ENCODE measurements at places on chromosomes 2 and 18.

DNA sequence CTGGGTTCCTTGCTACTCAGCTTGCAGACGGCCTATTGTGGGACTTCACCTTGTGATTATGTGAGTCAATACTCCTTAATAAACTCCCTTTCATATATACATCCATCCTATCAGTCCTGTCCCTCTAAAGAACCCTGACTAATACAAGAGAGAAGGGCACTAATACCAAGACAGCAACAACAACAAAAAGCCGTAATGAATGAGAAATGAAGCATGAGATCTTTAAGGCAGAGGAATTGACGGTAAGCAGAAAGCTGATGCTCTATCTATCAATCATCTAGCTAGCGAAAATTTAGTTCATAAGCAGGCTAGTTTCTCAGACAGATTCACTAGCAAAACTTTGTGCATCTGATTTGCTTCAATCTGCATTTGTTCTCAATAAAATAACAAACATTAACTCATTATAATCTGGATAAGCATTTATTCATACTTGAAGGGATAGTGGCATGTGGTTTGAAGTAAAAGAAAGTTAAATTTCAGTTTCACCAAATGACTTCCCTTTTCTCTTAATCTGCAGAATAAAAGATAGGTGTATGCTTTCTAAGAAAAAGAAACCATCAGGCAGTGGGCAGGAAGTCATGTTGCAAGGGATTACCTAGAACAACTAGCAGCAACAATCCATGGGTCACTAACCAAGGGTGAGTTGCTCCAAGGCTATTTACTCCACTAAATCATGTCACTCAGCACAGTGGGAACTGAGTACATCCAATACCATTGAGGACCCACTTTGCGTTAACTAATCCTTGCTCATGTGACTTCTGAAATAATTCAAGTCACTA lies 376.5 kb downstream of the TMEM182 start:
- DNase-seq: no peak

DNA sequence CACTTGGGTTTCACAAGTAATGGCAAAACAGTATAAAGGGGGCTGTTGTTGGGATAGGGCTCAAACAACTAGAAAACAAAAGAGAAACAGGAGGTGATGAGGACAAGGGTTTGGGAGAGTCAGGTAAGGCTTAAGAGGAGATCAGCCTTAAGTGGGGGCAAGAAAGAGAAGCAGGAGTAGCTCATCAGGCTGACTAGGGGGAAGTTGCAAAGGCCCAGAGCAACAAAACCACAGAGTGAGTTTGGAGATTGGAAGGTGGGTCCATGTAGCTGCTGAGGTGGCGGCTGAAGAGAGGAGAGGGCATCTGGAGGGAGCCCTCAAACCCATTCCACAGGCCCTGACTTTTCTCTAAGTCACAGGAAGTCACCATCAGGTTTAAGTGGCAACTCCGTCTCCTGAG lies 126.0 kb downstream of the MREG start:
- no peak for DNase-seq

DNA sequence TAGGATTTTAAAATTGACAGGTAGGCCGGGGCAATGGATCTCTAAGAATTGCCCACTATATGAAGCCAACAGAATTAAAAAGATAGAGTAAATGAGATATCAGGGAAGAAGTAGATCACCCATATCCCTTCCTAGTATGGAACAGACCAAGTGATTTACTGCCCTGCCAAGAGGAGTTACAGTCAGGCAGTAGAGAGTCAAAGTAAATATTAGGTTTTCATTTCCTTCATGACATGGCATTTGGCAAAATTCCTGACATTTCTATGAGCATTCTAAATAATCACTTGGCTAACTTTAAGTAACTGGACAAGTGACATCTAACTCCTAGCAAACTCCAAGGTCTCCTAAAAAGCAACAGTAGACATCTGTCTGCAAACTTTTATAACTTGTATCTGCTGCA lies 33.5 kb downstream of the GALNT5 start:
- DNase-seq: no peak

- DNase-seq: no peak
Observed at GRCh38 chr18:10370716-10371115, 83.7 kb upstream of the APCDD1 start.

GRCh38 chr2:51981783-51982182 lies 949.9 kb upstream of the NRXN1 start:
- DNase-seq: no peak

DNA sequence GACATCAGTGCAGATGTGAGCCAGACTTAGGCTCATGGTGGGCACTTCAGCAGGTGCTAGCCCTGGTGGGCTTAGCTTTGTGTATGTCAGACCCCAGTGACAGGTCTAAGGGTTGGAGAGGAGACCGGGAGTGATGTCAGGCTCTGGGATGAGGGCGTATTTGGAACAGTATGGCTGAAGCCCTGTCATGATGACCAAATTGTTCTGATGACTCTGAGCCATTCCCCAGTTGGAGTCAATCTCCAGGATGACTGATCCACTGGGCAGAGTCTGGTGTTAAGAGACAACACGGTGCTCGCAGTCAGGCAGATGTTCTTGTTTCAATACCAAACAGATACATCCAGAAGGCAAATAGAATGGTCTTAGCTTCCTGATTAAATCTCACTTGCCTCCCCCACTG lies 241.5 kb downstream of the SOX11 start:
- no peak for DNase-seq

GRCh38 chr2:16745466-16745865 lies 79.8 kb upstream of the CYRIA start:
- no peak for DNase-seq

- no peak for DNase-seq
Observed at GRCh38 chr18:54950221-54950620, 9.0 kb downstream of the CCDC68 start.

DNA sequence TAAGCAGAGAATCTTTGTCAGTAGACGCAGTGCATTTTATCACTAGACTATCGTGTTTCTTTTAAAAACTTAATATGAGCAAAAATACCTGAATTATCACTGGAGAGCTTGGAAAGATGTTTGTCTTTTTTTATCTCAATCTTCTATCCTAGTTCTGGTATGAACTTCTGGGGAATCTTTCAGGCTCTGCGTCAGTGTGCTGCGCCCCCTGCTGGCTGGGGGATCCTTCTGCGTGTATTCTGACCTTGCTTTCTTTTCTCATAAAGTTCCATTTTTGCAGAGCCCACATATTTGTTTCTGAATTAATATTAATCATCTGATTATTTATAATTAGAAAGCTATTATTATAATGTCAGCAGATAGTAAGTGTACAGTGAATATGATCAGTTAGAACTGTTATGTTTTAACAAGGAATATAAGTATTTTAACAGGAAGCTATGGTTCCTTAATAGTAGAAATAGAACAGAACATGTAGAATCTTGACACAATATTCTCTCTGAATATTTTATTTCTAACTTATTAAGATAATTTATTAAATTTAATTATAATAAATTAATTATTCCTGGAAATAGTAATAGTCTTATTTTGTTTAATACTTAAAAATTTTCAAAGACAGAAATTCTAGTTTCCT lies 945.0 kb upstream of the CRIM1 start:
- DNase-seq: peak; percentile 55

- DNase-seq: no peak
Observed at GRCh38 chr18:50418650-50419049, 43.8 kb downstream of the SKA1 start.

DNA sequence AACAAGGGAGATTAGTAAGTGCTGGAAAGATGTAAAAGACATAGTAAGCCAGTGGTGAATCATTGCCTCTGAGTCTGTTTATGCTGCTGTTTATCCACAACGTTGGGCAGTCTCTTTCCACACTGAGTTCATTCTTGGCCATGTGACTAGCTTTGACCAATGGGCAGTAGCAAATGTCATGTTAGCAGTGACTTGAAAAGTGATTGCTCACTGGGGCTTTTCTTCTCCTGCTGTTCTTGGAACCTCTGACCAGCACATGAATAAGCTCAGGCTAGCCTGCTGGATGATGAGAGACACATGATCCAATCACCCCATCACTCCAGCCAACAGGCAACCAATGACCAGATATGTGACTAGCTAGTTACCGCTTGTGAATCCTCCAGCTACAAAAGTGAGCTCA lies 360.4 kb downstream of the SLC4A3 start:
- DNase-seq: no peak

- no peak for DNase-seq
Observed at GRCh38 chr2:95760806-95761525, 169.2 kb downstream of the TRIM43 start.

- DNase-seq: no peak
Observed at GRCh38 chr2:229270551-229271410, at the start of gene PID1. Gene PID1, minus strand, starts transcription at chr2:229271287. Its CDS starts 244 bp downstream, at chr2:229271043.

DNA sequence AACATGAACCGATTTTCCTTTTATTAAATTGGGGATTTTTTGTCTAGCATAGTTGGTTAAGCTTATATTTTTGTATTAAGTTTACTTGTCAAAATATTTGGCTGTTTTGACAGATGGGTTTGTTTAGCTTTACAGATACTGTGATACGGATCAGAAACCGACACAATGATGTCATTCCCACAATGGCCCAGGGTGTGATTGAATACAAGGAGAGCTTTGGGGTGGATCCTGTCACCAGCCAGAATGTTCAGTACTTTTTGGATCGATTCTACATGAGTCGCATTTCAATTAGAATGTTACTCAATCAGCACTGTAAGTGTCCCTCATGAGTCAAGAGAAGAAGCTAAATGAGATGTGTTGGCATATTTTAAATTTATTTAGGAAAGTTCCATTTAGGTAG lies 8.5 kb downstream of the PDK1 start:
- DNase-seq: no peak

DNA sequence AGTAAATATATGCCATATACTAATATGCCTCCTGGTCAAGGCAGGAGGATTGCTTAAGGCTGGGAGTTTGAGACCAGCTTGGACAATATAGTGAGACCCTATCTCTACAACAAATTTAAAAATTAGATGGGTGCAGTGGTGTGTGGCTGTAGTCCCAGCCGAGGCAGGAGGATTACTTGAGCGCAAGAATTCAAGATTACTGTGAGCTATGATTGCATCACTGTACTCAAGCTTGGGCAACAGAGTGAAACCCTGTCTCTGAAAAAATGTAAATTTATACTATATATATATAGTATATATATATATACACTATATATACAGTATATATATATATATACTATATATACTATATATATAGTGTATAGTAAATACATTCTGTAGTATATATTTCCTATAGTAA lies 30.0 kb upstream of the NPC1 start:
- DNase-seq: no peak

DNA sequence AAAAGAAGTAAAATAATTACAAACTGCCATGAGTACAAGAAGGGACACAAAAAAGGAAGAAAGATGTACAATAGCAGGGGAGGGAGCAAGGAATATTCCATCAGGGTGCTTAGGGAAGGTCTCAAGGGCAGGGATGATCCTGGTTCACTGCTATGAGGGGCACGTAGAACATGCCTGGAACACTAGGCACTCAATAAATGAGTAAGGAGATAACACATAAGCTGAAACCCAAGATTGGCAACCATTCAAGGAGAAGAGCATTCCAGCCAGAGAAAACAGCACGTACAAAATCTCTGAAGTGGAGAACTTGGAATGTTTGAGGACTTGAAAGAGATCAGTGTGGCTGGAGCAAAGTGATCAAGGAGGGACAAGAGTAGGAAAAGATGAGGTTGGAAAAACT lies 103.2 kb downstream of the FAM161A start:
- no peak for DNase-seq

- DNase-seq: peak; percentile 68
Observed at GRCh38 chr2:202588647-202589581, 45.9 kb upstream of the FAM117B start.

DNA sequence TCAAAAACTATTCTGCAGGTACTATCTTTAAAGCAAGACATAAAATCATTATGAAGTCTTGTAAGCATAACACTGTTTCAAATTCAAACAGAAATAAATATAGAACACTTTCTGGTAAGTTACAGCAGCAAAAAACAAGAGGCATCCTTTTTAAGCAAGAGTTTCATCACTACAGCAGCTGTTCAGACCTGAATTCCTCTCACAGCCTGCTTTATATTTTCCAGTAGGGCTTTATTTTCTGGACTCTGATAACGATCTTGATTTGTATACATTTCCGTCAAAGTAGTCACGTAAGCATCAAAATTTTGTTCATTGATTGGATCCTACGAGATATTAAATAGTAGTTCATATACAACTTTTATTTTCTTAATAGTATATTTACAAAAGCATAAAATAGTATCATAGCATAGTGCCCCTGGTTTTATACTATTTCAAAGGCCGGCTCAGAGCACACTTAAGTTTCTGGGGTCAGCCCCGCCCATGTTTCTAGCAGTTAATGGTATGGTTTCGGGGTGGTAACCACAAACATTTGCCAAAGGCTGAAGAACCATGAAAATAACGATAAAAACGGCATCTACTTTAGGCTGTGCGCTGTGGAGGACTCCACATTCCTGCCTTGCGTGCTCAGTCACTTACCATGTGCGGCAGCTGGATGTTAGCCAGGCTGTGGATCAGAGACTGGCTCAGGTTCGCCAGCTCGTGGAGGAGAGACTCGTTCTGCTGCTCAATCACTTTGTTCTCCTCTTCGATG lies 47.5 kb upstream of the PXDN start:
- no peak for DNase-seq

- DNase-seq: no peak
Observed at GRCh38 chr2:10535703-10536102, 87.6 kb upstream of the ODC1 start.

DNA sequence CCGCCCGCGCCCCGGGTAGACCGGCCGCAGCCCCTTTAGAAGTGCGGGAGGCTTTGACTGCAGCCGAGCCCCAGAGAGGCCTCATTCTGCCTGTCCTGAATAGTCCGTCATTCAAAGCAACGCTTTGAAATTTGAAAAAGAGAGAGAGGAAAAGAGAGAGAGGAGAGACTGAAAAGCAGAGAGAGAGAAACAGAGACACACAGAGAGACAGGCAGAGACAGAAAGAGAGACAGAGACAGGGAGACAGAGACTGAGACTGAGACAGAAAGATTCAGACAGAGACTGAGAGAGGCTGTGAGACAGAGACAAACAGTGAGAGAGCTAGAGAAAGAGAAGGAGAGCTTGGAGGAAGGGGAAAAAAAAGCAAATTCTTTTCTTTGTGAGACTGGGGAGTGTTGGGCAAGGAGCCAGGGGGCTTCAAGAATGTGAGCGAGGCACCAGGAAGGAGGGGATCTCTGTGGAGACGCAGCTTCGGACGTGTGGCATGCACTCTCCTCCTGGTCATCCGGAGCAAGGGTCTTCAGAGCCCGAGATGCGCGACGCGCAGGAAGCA lies 73.1 kb downstream of the MYCN start:
- DNase-seq: no peak

DNA sequence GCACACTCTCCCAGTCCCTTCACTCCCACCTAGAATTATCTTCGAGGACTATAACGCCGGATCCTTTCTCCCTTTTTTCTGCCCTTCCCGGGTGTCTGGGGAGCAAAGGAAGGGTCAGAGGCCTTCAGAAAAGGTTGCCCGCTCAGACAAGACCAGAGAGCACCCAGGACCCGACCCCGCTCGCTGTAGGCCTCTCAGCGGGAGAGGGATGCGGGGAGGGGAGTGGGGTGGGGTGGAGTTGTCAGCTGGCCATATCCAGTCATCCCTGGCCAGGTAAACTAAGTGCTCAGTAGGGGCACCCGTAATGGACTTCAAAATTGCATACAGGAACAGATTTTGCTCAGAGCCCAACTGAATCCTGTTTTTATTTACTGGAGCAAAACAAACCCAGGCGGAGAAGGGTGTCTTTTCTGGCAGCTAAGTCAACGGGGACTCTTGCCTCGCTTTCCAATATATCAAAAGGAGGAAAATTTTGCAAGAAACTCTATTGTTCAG lies 65.0 kb downstream of the NOL4 start:
- DNase-seq: no peak

Data from endothelial cell of umbilical vein (primary cell).